ENCODE measurements at places on chromosomes 13 and 19.

- H3K4me3 ChIP-seq = no peak overlapping the region
- DNase-seq = no peak
- H3K27me3 ChIP-seq = no peaks in the 10 kb centered on the region
- H3K27ac ChIP-seq = no peak overlapping the region
- no peaks in the 10 kb centered on the region for H3K36me3 ChIP-seq
Observed at GRCh38 chr19:52935434-52935833, 12.2 kb upstream of the ZNF888 start.

GRCh38 chr13:30496147-30496546 lies 30.4 kb upstream of the HMGB1 start:
- H3K4me1 ChIP-seq = no peaks in the 10 kb centered on the region
- no peak for DNase-seq
- H3K4me3 ChIP-seq = no peak overlapping the region
- H3K27me3 ChIP-seq = no peaks in the 10 kb centered on the region

GRCh38 chr13:48656608-48657007 lies 2.9 kb downstream of the CYSLTR2 start:
- no peak overlapping the region for H3K27ac ChIP-seq
- no peak overlapping the region for H3K4me3 ChIP-seq
- no peaks in the 10 kb centered on the region for H3K36me3 ChIP-seq

GRCh38 chr13:46113596-46113995 lies 8.8 kb upstream of the CPB2 start:
- H3K4me3 ChIP-seq = no peak overlapping the region
- DNase-seq = no peak
- no peak overlapping the region for H3K27ac ChIP-seq
- no peaks in the 10 kb centered on the region for H3K27me3 ChIP-seq
- H3K36me3 ChIP-seq = no peaks in the 10 kb centered on the region

DNA sequence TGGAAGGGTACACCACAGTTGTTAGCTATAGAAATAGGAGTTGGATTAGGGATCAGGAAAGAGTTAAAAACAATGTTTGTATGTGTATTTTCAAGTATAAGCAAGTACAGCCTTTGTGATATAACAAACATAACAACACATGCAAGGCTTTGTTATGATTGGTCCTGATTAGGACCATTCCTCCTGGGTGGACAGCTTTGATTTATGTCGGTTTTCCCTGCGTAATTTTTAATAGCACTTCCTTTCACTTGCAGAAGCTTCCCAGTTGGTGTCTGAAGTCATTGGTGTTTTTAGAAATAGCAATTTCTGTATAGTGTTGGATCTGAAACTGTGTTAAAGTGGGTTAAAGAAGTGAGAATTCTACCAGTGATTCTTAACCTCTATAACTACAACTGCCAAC lies 10.0 kb downstream of the FNDC3A start:
- no peak for DNase-seq
- no peaks in the 10 kb centered on the region for H3K4me1 ChIP-seq
- no peak overlapping the region for H3K27ac ChIP-seq
- no peaks in the 10 kb centered on the region for H3K36me3 ChIP-seq
- no peak overlapping the region for H3K4me3 ChIP-seq

DNA sequence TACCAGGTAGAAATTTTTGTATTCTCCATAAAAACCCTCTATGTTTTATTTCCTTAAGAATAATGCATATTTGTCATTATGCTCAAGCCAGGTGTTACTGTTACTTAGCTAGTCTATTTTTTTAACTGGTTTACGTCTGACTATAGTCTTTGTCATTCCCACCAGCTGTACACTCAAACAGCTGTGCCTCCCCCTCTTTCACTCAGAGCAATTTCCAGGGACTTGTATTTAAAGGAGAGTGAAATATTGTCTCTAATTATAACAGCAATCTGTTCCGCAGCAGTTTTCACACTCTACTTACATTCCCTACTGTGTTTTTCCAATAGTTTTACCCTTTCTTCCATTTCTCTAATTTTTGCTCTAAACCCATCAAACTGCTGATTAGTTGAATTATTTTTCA lies 813.6 kb upstream of the MIR17HG start:
- H3K27me3 ChIP-seq = no peaks in the 10 kb centered on the region
- no peak overlapping the region for H3K27ac ChIP-seq
- no peaks in the 10 kb centered on the region for H3K36me3 ChIP-seq
- H3K4me3 ChIP-seq = no peak overlapping the region

GRCh38 chr13:20968745-20969144 lies 66.2 kb upstream of the XPO4 start:
- no peak overlapping the region for H3K27ac ChIP-seq
- no peaks in the 10 kb centered on the region for H3K36me3 ChIP-seq
- H3K27me3 ChIP-seq = no peaks in the 10 kb centered on the region
- no peak overlapping the region for H3K4me3 ChIP-seq
- no peaks in the 10 kb centered on the region for H3K4me1 ChIP-seq

- H3K27me3 ChIP-seq = no peaks in the 10 kb centered on the region
- H3K4me1 ChIP-seq = peaks cover 27% of the 10 kb centered on the region
- H3K27ac ChIP-seq = peak overlapping the region; percentile 60
- H3K36me3 ChIP-seq = no peaks in the 10 kb centered on the region
- no peak for DNase-seq
- H3K4me3 ChIP-seq = peak overlapping the region; percentile 39
Observed at GRCh38 chr19:10975374-10976130, 14.7 kb downstream of the SMARCA4 start.

DNA sequence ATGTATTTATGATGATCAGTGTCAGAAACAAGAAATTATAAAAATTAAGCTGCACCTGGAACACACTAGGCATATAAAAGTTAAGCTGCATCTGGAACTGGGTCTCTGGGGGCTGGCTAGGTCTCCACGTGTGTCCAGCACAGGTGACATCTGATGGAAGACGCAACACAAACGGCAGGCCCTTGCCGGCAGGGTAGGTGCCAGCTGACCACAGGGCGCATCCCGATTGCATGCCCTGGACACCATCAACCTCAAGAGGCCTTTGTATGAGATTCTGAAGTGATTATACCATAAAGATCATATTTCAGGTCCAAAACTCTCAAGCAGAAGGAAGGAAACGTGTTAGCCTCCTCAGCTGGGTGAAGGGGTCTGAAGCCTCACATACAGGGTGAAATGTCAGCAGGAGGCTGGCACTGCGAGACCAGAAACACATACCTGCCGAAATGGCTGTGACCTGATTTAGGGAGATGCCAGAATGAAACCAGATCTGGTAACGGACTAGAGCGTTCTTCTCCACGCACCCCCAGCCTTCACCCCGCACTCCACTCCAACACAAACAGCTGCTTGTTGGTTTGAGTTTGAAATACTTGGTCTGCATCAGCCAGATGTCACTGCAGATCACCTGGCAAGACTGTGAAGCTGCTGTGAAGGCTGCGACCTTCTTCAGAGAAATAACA lies 37.3 kb downstream of the COL4A1 start:
- H3K36me3 ChIP-seq = no peaks in the 10 kb centered on the region
- no peaks in the 10 kb centered on the region for H3K27me3 ChIP-seq

DNA sequence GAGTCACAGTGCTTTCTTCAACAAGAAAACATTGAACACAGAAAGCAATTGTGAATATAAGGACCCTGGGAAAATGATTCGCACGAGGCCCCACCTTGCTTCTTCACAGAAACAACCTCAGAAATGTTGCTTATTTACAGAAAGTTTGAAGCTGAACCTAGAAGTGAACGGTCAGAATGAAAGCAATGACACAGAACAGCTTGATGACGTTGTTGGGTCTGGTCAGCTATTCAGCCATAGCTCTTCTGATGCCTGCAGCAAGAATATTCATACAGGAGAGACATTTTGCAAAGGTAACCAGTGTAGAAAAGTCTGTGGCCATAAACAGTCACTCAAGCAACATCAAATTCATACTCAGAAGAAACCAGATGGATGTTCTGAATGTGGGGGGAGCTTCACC lies 15.7 kb downstream of the ZNF175 start:
- H3K4me3 ChIP-seq = no peak overlapping the region
- no peaks in the 10 kb centered on the region for H3K27me3 ChIP-seq
- no peaks in the 10 kb centered on the region for H3K4me1 ChIP-seq
- H3K36me3 ChIP-seq = peaks cover 4% of the 10 kb centered on the region
- H3K27ac ChIP-seq = no peak overlapping the region

- no peaks in the 10 kb centered on the region for H3K27me3 ChIP-seq
- H3K4me3 ChIP-seq = no peak overlapping the region
- no peaks in the 10 kb centered on the region for H3K36me3 ChIP-seq
- DNase-seq = no peak
- H3K27ac ChIP-seq = no peak overlapping the region
- H3K4me1 ChIP-seq = peaks cover 42% of the 10 kb centered on the region
Observed at GRCh38 chr19:18765224-18765623, 25.9 kb downstream of the COMP start.

DNA sequence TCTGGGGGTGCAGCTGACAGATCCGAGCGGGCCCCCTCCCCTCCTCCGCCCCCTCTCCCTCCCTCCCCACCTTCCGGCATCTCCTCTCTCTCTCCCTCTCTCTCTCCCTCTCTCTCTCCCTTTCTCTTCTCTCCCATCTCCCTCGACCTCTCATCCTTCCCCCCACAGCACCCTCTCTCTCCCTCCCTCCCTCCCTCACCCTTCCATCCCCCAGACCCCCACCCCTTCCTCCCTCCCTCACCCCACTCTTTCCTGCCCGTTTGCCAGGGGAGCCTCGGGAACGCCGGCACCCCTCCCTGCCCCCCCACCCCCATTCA lies 666 bp downstream of the CELF5 start:
- no peak overlapping the region for H3K27ac ChIP-seq
- no peak for DNase-seq
- H3K36me3 ChIP-seq = no peaks in the 10 kb centered on the region
- peaks cover 3% of the 10 kb centered on the region for H3K27me3 ChIP-seq

- peak overlapping the region; percentile 71 for H3K4me3 ChIP-seq
- H3K4me1 ChIP-seq = peaks cover 19% of the 10 kb centered on the region
- no peak for DNase-seq
- H3K36me3 ChIP-seq = no peaks in the 10 kb centered on the region
- H3K27ac ChIP-seq = peak overlapping the region; percentile 96
Observed at GRCh38 chr13:110616103-110617101, 1.1 kb downstream of the NAXD start.

DNA sequence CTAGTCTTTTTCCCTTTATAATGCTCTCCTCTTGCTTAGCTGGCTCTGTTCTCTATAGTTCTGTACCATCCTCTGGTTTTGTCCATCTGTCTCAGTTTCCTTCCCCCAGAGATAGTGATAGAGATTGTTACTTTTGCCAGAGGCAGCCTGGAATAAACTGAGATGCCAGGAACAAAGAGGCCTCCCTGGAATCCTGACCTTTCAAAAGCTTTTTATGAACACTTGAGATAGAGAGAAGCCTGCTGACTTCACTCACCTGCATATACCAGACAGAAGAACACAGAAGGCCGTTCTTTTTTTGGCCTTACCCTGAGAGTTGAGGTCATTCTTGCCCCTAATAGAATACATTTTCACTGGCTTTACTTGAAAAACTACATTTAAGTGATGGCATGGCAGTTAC lies 150.2 kb downstream of the LHFPL6 start:
- H3K4me3 ChIP-seq = no peak overlapping the region
- no peak for DNase-seq
- no peaks in the 10 kb centered on the region for H3K27me3 ChIP-seq
- H3K4me1 ChIP-seq = peaks cover 36% of the 10 kb centered on the region
- H3K27ac ChIP-seq = no peak overlapping the region

DNA sequence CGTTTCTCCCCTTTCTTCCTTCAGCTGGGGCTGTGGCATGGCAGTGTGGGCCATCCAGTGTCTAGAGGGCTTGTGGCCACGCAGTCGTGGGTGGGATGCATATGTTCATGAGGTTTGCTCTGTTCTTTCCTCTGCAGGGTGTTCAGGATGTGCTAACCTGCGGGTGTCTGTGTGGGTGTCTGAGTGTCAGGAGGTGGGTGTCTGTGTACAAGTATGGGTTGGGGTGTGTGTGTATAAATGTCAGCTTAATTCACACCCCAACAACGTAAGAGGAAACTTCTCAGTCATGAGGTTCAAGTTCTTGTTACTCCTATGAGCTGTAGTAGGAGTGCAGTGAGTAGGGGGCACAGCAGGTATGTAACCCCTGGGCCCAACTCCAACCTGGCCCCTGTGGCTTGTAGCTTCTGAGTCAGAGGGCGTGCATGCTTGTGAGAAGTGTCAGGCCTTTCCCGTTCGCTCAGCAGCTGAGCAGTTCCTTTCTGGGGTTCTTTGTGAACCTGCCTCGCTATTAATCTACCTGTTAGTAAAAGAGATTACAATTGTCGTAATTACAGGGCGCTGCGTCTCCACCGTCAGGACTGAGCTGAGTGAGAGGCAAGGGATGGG lies 49.1 kb downstream of the NFIX start:
- H3K27me3 ChIP-seq = no peaks in the 10 kb centered on the region
- no peaks in the 10 kb centered on the region for H3K36me3 ChIP-seq
- no peak for DNase-seq
- peak overlapping the region; percentile 59 for H3K27ac ChIP-seq
- H3K4me3 ChIP-seq = no peak overlapping the region

DNA sequence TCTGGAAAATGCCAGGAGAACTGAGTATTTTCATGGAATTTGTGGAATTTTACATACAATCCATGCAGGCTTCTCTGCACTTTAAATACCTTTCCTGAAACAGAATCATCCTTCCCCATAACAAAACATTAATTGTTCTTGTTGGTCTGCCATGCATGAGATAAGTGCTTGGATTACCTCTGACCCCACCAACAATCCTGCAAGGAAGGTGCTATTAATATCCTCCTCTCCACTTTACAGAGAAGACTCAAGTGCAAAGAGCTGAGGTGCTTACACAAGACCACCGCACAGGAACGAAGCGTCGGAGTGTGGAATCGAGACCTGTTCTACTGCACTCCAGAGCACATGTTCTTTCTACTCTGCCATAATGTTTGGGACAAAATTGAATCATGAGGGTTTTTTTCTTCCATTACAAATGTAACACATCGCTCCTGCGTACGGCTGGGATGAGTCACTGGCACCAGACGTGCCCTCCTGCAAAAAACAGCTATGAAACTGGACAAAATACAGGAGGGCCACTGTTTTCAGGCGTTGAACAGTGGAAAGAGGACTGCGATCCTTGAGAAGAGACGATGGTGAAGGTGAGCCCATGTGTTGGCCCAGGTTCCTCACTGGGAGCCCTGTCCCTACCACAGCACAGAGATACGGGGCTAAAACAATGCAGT lies 12.9 kb upstream of the LRRC4B start:
- H3K27ac ChIP-seq = no peak overlapping the region
- no peaks in the 10 kb centered on the region for H3K27me3 ChIP-seq
- H3K4me1 ChIP-seq = no peaks in the 10 kb centered on the region
- no peak for DNase-seq
- no peak overlapping the region for H3K4me3 ChIP-seq

Measured in esophagus squamous epithelium (tissue), 5 donors.